ENCODE measurements at places on chromosomes 12 and 14.

DNA sequence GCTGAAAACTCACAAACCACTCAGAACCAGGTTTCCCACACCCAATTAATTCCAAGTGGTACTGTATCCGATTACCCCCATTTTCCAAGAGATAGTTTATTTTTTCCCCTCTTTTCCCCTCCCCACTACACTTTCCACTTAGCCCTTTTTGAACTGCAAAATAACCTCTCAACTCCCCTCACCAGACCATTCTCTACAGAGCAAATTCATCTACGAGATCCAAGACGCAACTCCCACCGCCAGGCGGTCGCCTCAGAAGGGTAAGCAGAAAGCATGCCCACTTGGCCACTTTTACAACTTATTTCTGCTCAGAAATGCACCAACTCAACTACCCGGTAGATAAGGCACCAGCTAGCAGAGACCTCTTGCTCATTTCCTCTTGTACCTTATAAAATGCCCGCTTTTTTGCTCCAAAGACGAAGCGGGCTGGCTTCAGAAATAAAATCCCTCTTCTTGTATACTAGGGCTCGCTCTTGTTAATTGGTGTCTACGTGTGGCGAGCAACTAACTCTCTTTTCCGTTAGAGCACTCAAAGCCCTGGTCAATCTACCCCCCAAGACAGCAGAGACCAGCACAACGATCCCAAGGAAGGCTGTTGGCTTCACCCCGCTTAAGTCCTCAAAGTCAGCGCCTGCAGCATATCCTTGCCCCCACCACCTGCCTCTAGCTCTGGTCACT lies 910 bp upstream of the SRP54 start:
- no peak for DNase-seq

- DNase-seq: no peak
These were observed 86.9 kb downstream of the FSCB start for GRCh38 chr14:44420226-44420625.

GRCh38 chr14:64688811-64689281 lies 15.4 kb upstream of the PLEKHG3 start:
- DNase-seq: no peak

DNA sequence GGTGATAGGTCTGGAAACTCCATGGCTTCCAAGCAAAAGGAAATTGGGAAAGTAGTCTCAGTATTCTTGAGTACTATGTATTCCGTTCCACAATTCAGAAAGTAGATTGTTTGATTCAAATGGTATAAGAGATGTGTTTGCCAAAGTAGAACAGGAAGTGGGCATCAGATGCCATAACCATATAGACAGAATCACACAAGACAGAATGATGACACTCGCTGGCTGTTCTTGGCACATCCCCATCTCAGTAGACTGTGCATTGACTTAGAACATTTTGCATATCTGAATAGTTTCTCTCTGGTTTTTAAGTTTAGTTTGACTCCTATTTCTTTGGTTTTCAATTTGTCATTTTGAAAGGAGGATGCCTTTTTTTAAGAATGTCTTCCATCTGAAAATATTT lies 221.1 kb upstream of the RGS6 start:
- peak; percentile 61 for DNase-seq

GRCh38 chr12:130014485-130014807 lies 110.6 kb upstream of the TMEM132D start:
- no peak for DNase-seq

DNA sequence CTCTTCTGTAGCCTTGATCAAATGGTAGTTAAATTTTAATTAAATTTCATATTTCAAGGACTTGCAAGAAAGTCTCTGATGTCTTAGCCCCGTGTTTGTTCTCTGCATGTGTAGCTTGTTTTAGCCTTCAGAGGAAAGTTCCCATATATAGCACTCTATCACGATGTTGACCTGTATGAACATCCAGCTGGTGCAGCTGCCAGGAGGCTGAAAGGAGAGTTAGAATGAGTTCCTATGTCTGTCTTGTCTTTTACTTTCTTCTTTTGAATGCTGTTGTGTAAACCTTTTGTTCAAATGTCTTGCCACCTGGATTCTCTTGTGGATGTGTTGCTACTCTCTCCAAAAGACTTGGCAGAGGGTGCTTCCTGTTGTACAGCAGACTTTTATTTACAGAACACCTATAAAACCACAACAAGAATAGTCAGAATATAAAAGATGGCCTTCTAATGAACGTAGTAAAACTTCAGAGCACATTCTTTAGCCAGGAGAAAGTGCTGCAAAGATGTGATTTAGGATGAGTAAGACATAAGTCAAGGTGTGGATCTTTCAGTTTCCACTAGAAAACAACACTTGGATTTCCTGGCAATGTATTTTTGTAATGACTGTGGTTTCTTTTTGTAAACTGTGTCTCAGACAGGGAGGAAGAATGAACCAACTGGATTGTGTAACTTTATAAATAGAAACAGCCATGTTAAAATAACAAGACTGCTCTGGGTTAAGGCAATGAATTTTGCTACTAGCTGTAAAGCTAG lies 17.2 kb downstream of the NAV3 start:
- no peak for DNase-seq

GRCh38 chr14:103508521-103509329 lies 13.9 kb downstream of the CKB start:
- no peak for DNase-seq

- no peak for DNase-seq
These were observed 67.9 kb upstream of the PLXNC1 start for GRCh38 chr12:94080341-94081009.

- DNase-seq: peak; percentile 64
These were observed 13.1 kb downstream of the ASIC1 start for GRCh38 chr12:50070314-50071060.

DNA sequence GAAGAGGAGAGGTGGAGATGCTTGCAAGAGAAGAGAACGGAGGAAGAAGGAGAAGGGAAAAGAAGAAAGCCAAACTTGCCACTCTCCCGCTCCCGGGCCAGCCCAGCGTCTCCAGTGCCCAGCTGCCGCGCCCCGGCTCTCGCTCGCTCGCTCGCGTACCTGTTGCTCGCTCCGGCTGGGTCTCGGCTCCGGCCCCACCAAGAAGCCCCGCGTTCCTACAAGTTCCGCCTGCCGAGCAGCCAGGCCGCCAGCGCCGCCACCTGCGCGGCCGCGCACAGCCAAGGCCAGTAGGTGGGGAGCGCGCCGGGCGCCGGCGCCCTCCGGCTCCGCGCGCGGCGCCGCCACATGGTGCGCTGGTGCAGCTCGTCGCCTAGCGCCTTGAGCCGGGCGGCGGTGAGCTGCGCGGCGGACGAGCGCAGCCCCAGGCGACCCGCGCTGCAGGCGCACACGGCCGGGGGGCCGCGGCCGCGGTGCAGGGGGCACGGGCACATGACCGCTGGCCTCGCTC lies 370 bp downstream of the HRK start:
- DNase-seq: no peak

DNA sequence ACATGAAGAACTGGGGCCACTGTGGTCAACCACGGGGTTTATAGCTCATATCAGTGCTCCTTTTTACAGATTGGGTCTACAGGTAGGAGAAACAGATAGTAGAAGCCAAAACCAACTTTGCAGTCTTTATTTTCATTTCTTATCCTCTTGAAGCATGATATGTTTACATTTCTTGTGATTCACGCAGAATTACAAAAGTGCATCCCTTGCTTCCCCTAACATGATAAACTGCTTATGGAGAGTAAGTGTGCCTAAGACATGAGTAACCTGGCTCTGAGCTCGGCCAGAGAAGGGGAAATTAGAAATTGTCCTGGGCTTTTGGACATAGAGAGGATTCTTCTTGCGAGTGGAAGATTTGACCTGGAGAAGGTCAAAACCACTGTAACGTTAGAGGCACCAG lies 18.4 kb downstream of the PWP1 start:
- DNase-seq: no peak

DNA sequence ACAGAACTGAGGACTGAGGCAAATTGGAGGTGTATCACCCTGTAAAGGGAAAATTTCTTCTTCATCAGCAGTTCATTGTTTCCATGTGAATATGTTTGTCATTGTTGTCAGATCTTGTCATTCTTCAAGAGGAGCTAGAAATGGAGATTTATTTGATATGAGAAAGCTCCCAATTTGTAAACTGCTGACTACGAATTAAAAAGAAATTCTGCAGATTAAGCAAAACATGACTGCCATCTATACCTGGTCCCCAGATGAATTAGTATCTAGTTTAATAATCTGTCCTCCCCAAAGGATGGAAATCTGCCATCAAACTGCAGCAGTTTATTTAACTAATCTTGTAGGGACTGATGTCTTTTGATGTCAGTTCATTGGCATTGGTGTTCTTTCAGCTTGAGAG lies 162.8 kb downstream of the TRHDE start:
- no peak for DNase-seq

DNA sequence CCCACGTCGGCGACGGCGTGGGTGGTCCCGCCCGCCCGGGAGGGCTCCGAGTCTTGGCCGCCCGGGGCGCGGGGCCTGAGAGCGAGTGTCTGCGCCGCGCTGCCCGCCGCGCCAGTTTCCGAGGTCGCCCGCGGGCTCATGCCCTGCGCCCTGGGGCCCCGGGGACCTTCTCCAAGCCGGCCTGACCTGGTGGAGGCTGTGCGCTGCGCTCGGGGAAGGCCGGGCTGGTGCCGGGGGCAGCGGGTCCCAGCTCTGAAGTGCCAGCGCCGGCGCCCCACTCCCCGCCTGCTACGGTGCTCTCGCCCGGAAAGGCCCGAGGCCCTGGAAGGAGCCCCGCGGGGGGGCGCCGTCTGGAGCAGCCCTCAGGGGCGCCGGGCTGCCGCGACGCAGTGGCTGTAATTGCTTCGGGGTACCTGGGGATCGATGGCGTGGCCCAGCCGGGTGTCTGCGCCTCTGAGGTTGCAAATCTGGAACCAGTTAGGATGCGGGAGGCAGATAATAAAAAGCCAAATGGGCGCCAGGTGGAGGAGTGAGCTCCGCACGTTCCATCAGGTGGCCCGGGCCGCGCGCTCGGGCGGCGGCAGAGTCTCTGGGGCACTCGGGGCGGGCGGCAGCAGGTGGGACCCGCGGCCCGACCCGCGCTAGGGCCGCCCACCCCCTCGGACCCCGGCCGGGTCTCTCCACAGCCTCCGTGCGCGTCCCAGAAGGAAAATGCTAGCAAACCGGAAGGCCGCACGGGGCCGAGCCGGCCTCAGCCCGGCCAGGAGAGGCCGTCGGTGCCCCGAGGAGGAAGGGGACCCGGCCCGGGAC lies 102.3 kb upstream of the DIO3 start:
- no peak for DNase-seq

DNA sequence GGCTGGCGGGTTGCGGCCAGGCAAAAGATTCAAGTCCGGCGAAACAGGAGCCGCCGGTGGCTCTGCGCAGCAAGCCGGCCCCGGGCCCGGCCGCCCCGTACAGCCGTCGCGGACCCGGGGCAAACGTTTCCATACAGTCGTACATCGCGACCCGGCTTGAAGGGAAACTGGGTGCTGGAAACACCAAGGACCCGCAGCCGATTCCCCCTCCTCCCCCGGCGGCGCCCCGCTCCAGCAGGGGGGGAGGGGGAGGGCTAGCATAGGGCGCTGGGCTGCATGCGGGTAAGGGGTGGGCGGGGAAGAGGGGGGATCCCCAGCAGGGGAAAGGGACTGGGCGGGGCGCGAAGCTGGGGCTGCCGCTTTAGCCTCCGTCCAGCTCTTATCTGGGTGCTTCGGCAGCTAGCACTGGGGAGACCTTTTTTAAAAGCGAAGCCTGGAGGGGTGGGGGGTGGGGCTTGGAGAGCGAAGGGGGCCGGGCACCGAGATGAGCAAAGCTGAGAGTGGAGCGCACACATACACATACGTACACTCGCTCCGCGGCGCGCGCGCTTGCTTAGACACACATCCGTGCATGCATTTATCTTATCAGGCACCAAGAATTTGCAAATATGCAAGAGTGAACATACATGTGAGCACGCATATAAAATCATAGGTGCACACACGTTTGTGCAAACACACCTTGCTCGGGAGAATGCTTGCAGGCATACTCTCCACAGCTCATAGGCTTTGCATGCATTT lies 11.9 kb downstream of the RARG start:
- peak; percentile 82 for DNase-seq

- DNase-seq: no peak
These were observed 381.9 kb downstream of the SLC16A7 start for GRCh38 chr12:59977779-59978178.

DNA sequence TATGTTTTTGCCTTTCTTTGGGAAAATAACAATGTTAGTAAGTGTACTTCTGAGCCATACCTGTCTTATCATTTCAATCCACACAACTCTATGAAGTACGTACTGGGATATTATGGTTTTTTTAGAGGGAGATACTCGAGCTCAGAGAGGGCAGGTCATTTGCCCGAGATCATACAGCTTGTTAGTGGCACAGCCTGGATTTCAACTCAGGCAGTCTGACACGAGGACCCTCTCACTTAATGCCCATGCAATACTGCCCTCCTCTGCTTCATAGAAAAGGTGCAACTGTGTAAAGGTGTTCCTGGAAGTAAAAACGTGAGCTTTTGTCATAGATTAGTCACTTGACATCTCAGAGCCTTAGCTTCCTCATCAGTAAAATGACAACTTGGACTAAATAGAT lies 128.0 kb downstream of the NDUFA12 start:
- DNase-seq: peak; percentile 42

- DNase-seq: no peak
These were observed 97.6 kb downstream of the EFCAB11 start for GRCh38 chr14:89856871-89857345.

DNA sequence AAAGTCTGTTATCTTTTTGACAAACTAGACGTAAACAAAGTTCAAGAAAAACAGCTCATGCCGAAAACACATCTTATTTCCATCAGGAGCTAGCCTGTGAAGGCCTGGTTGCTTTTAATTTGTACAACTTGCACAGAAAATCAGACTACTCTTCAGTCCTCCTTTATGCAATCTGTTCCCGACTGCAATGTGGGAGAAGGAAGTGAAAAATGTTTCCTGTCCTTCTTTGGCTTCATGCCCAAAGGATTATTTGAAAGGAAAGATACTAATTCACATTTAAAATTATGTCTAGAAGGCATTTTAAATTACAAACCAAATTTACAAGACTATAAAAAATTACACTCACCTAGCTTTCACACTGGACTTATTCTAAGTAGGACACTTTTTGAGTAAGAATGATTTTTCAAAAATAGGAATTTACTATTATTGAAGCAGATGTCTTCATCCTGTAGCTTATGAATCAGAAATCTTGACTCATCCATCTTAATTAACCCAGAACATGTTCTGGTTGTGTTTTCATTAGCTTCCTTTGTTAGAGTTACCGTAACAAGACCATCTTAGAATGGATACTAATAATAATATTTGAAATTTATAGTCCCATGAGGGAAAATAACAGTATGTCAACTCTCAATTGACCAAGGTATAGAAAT lies 272.6 kb downstream of the PRKD1 start:
- no peak for DNase-seq

DNA sequence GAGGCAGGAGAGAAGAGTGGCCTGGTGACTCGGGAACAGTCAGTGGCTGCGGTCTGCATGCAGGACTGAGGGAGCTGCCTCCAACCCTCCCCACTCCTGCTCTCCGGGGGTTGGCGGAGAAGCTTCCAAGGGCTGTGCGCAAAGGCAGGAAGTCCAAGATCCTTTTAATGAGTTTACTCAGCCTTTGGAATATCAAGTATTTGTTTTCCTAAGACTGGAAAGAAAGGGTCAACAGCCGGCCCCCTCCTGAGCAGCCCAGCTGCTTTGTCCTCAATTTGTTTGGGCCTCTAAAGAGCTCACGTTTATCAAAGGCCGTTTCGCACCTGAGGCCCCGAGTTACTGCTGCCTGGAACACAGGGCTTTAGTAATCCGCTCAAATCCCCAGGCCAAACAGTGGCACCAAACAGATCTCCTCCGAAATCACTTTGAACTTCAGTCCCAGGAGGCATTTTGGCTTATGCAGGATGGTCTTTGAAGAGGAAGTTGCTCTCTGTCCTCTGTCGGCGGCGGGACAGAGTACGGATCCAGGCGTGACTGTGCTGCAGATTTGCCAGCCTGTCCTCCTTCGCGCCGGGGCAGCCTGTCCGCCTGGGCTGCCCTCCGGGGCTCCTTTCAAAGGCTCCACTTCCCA lies 117.2 kb upstream of the FZD10 start:
- DNase-seq: no peak
